ENCODE measurements at places on chromosomes 1 and 21. TPM values are rescaled to one million over a fixed set of nuclear protein-coding genes. Genes with fewer than 3 reads are reported as not detected.

DNA sequence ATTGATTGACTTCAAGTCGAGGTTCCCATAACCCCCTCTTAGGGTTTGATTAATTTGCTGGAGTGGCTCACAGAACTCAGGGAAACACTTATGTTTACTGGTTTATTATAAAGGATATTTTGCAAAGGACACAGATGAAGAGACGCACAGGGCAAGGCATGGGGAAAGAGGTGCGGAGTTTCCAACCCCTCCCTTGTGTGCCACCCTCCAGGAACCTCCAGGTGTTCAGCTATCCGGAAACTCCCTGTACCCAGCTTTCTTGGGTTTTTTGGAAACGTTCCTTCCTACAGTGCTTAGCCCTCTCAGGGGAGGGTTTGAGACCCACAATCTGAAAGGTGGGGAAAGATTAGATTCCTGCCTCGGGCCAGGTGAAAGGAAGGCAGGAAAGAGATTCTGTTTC, 48.2 kb downstream of the UCK2 start:
- DNase-seq = no peak

- no peak for DNase-seq
These were observed 171.1 kb upstream of the CSF3R start for GRCh38 chr1:36653850-36654249.

DNA sequence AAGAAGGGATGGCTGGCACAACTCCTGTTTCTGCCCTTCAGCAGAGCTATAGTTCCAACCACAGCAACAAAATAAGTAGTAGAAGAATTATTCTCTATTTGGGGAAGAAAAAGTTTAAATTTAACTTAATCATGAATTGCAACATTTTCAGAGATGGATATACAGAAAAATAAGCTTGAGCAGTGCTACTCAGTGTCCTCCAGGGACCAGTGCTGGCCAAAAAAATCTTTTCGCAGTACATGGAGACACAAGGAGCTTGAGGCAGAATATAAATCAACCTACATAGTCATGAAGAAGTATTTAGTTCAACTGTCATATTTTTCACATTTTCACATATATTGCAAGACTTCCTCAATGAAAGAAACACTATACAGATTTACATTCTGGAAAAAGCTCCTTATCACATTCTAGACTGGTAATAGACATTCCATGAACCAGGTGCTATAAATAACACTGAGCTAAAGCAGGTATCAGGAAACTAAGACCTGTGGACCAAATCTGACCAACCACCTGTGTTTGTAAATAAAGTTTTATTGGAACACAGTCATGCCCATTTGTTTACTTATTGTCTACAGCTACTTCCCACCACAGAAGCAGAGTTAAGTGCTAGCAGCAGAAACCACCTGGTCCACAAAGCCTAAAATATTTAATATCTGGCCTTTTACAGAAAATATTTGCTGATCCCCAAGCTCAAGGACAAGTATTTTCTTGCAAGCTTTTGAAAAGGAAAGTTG, 101.9 kb downstream of the RGS21 start:
- DNase-seq = no peak

DNA sequence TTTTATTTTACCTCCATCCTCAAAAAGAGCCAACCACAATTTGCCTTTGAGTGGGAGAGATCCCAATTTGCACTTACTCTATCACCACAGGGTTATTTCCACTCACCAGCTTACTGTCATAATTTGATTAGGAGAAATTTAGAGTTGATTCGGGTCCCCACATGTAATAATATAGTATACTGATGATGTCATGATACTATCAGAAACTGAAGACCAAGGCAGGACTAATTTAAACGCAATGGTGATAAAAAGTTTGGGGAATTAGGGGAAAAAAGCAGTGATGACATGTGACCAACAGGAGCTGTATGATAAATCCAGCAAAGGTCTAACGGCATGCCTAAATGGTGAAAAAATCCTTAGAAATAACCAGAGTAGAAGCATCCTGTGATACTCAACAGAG, 54.4 kb downstream of the TRIM33 start:
- DNase-seq = no peak

DNA sequence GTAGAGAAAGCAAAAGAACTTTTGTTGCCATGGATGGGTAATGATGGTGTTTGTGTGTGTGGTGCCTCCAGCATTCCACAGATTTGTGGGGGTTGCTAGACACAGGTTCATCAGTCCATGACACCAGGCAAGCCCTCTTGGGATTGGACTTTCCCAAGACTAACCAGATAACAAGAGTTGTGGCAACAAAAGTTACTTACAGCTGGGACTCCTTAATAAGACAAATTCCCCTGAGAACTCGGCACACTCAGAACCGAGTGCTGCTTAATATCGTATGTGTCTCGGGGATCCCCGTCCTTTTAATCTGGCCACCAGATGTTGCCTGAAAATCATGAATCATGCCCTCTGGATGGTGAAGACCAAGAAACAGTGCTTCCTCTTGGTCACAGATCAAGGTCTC, 193.3 kb downstream of the AJAP1 start:
- no peak for DNase-seq

- no peak for DNase-seq
These were observed 7.1 kb downstream of the NECAP2 start for GRCh38 chr1:16447641-16448040.

- DNase-seq = no peak
These were observed 26.7 kb downstream of the ATG4C start for GRCh38 chr1:62810420-62811274.

DNA sequence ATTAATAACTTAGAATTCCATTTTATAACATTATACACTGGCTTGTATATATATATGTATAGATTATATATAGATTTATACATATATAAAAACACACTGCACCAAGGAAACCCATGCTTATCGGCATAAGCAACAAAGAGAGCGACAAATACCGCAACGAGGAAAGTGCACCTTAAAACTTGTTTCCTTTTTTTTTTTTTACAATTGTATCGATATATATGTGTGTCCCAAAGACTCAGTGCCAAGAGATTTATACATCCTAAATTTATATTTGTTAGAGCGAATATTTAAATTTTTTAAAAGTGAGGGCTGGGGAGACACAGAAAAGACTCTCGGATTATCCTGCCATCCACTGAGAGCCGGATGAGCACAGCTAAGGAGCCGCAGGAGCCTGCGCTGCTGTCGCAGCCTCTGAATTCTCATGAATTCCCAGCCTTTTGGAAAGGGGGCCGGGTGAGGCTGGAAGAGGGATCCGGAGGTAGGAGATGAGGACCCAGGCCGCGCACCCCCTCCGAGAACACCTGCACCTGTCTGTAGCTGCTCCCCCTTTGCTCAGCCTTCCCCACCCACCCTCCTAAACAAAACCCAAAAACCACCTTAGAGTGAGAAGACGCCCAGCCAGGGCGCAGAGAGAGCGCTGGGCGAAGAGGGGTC, 5.2 kb downstream of the DMRTA2 start:
- DNase-seq = no peak

DNA sequence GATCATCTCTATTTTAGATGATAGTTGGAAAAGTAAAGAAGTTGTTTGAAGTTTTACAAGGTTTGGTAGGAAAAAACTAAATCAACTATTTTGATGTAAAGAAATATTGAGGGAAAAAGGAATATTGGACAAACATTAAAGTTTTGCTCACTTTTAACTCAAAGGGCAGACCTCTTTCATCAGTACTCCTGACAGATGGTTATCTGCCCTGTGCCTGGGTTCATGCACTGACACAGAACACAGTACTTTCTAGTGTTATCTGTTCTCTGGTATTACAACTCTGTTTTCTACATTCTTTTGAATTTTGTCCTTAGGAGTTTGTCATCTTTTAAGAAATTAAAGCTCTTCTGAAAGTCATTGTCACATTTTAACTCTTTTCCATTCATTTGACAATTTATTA, 118.7 kb downstream of the POU2F1 start:
- no peak for DNase-seq

DNA sequence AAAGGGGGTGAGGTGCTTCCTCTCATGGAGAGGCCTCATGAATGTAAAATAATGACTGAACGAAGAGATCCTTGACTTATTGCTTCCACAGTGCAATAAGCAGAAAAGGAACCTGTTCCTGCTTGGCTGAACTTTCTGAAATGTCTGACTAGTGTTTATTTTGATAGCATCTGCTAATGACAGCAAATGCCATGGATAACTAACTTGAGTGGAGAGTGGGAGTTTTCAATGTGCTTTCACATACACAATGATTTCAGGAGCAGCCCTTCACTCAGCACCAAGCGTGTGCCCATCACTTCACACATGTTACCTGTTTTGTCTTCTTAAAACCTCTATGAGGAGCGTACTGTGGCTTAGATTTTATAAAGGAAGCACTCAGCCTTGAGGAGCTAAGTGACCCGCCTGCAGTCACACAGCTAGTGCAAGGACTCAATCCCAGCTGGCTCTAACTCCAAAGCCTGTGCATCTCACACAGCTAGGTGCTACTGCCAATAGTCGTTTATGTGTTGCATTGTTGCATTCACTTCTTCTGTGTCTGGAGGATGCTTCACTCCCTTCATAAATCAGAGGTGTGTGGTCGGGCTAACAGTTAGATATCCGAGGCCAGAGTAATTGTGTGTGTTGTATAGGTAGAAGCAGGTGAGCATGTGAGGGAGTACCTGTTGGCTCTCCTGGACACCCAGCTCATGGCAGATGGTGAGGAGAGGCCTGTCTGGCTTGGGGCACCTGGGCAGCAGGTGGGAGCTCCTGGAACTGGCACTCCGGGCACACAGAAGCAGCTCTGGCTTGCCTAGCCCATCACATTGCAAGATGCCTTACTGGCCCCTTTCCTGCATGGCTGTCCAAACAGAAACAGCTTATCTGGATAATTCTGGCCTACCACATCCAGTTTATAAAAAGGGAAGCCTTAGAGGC, 12.8 kb downstream of the CASQ2 start:
- DNase-seq = no peak

The FTCD gene
- 0.43 TPM for total RNA-seq

The SMPDL3B gene
- 0.97 TPM for total RNA-seq

The WNT9A gene
- total RNA-seq = not detected

The OR14K1 gene
- total RNA-seq = not detected

The AIRE gene
- not detected for total RNA-seq

The GLUL gene
- 25.2 TPM for total RNA-seq

The GJA4 gene
- total RNA-seq = not detected

The VWA1 gene
- total RNA-seq = 0.25 TPM

All from activated naive CD8-positive, alpha-beta T cell treated with anti-CD3 and anti-CD28 coated beads for 36 hours (primary cell).